Cerebellar nuclear complex (tissue), 1 donor: ENCODE measurements at places on chromosomes 11 and 22.

DNA sequence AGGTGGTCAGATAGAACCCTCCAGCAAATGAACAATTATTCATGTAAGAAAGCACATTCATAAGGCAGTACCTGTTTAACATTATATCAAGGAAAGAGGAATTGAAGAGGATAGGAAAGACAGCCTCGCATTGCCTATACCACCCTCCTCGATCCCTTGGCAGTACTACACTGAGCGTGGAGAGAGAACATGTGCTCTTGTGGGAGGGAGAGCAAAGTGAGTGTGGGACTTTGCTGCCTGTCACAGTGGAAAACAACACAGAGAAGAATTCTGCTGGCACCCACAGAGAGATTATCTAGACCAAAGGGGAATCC is 17.5 kb upstream of the DDX10 start:
- DNase-seq, result no peak

- no peak for DNase-seq
Measured at GRCh38 chr11:35967042-35967441, 23.2 kb downstream of the LDLRAD3 start.

DNA sequence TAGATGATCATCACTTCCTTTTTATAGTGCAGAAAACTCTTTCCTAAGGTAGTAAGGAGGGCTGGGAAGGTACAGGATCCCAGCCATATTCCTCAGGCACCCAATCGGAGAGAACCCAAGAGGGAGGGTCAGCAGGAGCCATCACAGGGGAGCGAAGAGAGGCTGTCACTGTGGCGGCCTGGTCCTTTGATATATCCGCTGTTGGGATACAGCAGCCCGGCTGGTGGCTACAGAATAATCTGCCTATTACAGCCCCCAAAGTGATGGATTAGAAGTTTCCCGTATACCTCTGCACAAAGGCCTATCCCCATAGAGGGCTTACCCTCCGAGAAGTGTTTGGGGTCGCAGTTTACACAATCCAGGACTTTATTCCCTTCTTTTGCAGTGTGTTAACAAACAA is 48.5 kb downstream of the OR4D9 start:
- no peak for DNase-seq

GRCh38 chr11:7268758-7269157 is 17.1 kb downstream of the SYT9 start:
- no peak for DNase-seq

GRCh38 chr11:125105926-125106325 is 5.5 kb downstream of the TMEM218 start:
- DNase-seq, result no peak

DNA sequence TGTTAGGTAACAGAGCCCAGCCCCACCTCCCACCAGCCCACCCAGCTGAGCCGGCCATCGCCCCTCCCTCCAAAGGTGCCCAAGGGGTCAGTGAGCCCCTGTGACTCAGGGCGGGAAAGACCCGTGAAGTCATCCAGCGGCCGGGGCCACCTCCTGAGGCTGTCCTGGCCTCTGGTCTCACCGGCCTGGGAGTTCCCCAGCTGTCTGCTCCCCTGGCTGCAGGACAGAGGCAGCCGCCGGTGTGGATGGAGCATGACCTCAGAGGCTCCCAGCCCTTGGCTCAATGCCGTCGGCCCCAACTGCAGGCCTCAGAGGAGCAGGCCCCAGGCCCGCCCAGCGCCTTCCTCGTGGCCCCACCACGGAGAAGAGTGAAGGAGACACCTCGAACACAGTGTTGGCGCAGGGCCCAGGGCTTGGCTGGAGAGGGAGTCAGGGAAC is 28.7 kb downstream of the RPL3 start:
- no peak for DNase-seq

GRCh38 chr11:111730871-111731591 is 35.2 kb downstream of the PPP2R1B start:
- no peak for DNase-seq

- no peak for DNase-seq
Measured at GRCh38 chr11:61899146-61899841, 7.9 kb upstream of the FADS3 start.
